ENCODE measurements at places on chromosomes 7 and 10.

- no peak for DNase-seq
Measured at GRCh38 chr7:21916629-21917028, 29.1 kb downstream of the CDCA7L start.

GRCh38 chr10:71819441-71819861 lies 31.6 kb downstream of the PSAP start:
- DNase-seq: no peak

- DNase-seq: no peak
Measured at GRCh38 chr7:95718577-95719410, 53.6 kb upstream of the DYNC1I1 start.

DNA sequence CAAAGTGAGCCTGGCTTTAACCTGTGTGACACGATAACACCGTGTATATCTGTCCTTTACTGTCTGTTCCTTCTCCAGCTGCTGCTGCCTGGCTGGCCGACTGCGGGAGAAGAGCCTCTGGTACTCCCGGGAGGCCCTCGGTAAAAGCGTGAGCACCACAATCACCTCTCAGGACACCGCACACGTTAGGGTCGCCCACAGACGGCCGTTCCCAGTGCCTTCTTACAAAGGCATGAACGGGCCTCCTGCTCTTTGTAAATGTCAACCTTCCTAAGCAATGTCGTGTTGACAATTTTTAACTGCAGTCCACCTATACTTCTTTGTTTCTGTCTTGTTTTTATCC lies 177.6 kb downstream of the DIP2C start:
- no peak for DNase-seq

- no peak for DNase-seq
Measured at GRCh38 chr7:94591176-94591575, 64.8 kb downstream of the SGCE start.

- DNase-seq: no peak
Measured at GRCh38 chr10:95840121-95840520, 67.7 kb upstream of the CC2D2B start.

GRCh38 chr10:88980800-88981199 lies 9.8 kb upstream of the FAS start:
- DNase-seq: no peak

- no peak for DNase-seq
Measured at GRCh38 chr10:109769966-109770365, 153.3 kb downstream of the XPNPEP1 start.

Data from stimulated activated CD4-positive, alpha-beta T cell treated with anti-CD3 and anti-CD28 coated beads, Interleukin-1b, Interleukin-23, amount 100 ng/mL, for 48 hours (primary cell).